Fibroblast of skin of right biceps (primary cell): ENCODE measurements at places on chromosomes 2 and 18.

DNA sequence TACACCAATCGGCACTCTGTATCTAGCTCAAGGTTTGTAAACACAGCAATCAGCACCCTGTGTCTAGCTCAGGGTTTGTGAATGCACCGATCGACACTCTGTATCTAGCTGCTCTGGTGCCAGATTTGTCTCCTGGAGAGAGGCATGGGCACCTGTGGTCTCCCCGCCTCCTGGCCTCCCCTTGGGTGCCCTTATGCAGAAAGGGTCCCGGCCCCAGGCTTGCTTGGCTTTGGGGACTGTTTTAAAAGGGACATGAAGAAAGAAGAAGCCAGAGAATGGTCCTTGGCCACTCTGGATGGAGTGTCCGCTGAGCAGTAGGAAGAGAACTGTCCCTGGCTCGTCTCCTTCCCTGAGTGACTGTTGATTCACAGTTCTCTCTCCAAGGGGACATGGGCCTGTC, 11.5 kb upstream of the ALPP start:
- no peak for DNase-seq

GRCh38 chr18:61926532-61926931, 33.7 kb upstream of the RNF152 start:
- DNase-seq, result no peak

DNA sequence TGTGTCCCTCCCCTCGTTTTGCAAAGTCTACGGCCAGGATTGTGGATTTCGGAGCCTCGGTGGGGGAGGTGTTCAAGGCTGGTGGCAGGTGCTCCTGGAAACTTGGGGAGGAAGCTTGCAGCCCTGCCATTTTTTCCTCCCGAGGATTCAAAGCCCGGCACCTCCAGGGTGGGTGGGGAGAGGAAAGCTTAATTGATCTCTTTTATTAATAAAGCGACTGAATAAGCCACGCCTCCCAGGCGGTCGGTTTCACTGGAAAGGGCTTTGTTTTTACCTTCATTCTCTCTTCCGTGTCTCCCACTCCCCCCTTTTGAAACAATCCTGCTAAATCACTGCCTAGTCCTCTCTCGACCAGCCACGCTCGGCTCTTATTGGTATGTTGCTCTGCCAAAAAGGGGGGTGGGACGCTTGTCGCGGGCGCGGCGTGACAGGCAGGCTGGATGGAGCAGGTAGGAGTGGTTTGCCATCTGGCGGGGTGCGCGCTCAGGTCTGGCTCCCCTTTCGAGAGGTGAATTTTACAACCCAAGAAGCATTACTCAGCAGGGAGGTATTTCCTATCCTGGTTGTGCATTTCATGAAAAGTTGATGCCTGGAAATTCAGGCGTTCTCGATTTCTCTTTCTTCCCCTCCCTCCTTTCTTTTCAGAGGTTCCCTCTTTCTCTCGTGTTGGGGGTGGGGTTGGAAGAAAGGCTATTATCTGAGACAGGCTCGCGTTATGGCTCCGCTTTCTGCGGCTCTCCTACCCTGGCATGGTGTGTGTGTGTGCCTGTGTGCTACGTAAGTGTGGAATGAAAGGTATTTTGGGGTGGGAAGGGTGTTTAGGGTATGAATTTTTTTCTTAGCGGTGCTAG, 1.4 kb downstream of the NEDD4L start:
- peak; percentile 36 for DNase-seq

- DNase-seq, result no peak
These were observed 90.2 kb downstream of the EHD3 start for GRCh38 chr2:31324016-31324633.

- DNase-seq, result no peak
These were observed 76.7 kb downstream of the LRP2 start for GRCh38 chr2:169285531-169286235.

DNA sequence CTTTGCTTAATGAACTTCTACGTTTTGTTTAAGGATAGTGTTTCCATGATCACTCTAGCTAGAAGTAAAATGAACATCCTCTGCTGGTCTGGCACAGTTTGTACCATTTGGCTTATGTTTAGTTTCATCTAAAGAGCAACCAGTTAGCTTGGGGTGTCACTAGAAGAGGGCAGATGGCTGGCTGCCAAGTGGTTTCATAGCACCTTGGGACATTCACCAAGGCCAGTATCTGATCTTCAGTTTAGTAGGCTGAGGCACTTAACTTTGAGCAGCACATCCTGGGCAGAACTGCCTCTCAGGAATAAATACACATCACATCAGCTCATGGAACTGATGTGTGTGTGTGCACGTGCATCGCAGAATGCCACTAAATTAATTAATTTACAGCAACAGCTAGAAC, 68.4 kb downstream of the NXPH2 start:
- no peak for DNase-seq

GRCh38 chr2:223971-224760, 39.7 kb downstream of the SH3YL1 start:
- no peak for DNase-seq

DNA sequence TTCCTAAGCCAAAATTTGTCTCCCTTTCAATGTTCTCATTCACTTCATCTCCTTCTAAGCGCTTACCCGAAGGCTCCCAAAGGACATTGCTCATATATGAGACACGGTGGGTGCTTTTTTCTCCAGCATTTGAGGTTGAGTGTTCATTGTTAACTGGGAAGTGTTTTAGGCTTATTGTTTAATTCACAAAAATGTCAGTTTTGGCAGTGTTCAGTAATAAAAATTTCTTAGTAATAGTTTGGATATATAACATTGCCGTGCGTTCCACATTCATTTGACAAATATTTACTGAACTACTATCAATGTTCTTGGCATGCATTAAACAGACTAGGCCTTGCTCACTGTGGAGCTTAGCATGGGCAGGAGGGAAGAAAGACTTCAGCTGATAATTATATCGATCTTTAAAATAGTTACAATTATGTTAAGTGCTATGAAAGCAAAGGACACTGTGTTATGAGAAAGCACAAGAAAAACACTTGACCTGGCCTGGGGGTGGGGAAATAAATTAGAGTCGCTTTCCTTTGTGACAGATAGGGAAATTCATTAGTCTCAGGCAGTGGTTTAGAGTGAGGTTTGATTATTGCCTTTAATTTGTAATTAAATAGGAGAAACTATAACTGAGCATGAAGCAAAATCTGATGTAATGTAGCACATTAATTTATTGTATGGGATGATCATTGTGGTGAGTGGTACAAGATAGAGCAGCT, 82.2 kb upstream of the DOCK10 start:
- DNase-seq, result no peak

DNA sequence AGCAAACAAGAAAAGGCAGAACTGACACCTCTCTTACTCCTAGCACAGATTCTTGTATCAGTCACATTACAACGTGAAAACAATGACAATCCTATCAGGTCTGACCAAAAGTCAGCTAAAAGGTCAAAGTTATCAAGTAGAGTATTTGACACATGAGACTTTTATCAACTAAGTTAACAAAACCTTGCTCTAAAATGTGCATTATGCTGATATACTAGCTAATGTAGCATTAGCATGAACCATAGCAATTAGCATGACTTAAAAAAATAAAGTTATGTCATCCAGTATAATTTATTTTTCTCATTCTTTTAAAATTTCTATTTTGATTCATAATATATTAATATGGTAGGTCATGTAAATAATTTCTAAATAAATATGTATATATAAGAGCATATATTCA, 41.4 kb upstream of the TTC32 start:
- no peak for DNase-seq

GRCh38 chr18:73235491-73235890, 367.7 kb upstream of the NETO1 start:
- peak; percentile 87 for DNase-seq

DNA sequence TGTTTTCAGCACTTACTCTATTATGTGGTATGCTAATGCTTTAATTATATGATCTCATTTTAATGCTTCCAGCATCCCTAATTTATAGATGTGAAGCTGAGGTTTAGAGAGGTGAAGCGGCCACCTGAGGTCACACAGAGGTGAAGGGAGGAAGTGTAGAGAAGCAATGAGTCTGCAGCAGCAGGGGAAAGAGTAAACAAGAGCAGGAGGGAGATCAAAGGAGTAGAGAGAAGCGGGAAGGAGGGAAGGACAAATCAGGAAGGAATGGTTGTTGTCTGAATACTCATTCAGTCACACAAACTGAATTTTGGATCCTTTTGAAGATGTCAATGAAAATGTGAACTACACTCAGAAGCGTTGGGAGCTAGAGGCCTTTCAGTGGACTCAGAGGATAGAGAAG, 130.0 kb downstream of the CPS1 start:
- DNase-seq, result no peak

- DNase-seq, result no peak
These were observed 315.0 kb downstream of the LPIN1 start for GRCh38 chr2:12061286-12062052.

GRCh38 chr2:23698721-23699579, 228.0 kb downstream of the ATAD2B start:
- DNase-seq, result peak; percentile 49

DNA sequence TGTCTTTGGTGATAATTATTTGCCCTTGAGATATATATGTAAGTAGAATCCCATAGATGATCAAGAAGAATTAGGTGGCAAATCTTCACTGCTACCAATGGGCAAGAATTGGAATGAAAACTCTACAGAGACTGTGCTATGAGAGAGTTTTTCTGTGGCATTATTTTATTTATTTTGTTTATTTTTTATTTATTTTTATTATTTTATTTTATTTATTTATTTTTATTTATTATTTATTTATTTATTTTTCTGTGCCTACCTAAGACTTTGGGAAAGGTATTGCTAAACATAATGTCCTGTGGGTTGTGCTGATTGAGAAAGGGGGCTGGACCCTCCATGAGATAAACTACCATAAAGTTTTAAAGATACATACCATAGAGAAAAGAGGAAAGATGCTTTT, 16.6 kb upstream of the NR4A2 start:
- no peak for DNase-seq

- DNase-seq, result no peak
These were observed 58.1 kb downstream of the NDUFA10 start for GRCh38 chr2:239966853-239967552.

- no peak for DNase-seq
These were observed 232.8 kb downstream of the CELF4 start for GRCh38 chr18:37332628-37333420.

DNA sequence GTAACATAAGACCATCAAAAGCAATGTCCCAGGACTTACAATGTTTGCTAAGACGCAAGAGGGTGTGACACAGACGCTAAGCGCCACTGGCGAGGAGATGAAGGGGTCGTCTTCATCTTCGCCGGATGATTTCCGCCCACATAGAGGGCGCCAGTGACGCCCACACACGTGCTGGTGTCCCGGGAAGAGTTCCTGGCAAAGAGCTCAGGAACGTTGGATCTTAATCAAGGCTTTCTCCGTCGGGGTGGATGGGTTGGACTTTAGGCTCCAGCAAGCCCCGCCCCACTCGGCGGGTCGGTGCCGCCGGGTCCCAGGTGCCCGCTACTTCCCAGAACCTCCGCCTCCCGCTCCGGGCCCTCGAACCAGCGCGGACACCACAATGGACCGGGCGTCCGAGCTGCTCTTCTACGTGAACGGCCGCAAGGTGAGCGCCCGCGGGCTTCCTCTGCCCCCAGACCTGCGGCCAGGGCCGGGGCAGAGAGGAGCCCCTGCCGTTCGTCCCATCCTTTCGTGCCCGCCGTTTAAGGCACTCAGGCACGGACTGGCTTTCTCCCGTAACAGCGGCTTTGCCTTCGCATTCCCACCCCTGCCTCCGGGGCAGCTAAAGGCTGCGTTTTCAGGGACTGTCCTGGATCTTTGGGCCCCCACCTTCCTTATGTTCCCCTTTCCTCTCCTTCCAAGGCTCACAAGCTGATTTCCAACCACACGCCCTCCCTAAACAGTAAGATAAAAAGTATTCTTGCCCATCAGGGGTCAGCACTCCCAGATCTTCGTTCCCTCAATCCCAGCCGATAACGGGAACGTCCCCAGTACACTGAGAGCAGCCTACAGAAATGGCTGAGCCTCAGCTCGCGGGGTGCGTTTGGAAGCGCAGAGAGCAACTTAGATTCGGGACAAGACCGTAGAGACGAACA, at the start of gene AOX1:
AOX1 (plus strand) TSS at position 285 of the 914 bp plus-strand sequence; CDS start at position 380, 95 bp downstream.
- DNase-seq, result peak; percentile 76

DNA sequence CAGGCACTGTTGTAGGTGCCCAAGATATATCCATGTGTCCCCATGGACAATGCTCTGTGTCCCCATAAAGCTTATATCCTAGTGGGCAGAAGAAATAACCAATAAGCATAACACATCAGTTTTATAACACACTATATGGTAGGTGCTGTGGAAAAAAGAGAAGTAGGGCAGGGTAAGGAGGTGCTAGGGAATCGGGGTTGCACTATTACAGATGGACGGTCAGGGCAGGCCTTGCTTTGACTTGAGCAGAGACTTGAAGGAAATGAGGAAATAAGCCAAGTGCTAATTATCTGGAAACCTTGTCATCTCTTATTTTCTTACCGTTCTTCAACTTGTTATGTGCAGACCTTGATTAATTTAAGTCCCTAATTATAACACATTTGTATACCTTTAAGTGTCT, 82.0 kb downstream of the PHLPP1 start:
- DNase-seq, result no peak

- DNase-seq, result no peak
These were observed 105.0 kb upstream of the CCDC150 start for GRCh38 chr2:196534495-196534894.

- peak; percentile 98 for DNase-seq
These were observed 49.3 kb downstream of the ALPK2 start for GRCh38 chr18:58579561-58580047.

GRCh38 chr2:230998882-230999281, 3.0 kb downstream of the SPATA3 start:
- no peak for DNase-seq

- no peak for DNase-seq
These were observed 47.2 kb downstream of the MGAT4A start for GRCh38 chr2:98683728-98684127.

- DNase-seq, result no peak
These were observed 236.0 kb downstream of the DYSF start for GRCh38 chr2:71689393-71689792.

GRCh38 chr18:13447621-13448334, 229.2 kb downstream of the LDLRAD4 start:
- DNase-seq, result peak; percentile 89

DNA sequence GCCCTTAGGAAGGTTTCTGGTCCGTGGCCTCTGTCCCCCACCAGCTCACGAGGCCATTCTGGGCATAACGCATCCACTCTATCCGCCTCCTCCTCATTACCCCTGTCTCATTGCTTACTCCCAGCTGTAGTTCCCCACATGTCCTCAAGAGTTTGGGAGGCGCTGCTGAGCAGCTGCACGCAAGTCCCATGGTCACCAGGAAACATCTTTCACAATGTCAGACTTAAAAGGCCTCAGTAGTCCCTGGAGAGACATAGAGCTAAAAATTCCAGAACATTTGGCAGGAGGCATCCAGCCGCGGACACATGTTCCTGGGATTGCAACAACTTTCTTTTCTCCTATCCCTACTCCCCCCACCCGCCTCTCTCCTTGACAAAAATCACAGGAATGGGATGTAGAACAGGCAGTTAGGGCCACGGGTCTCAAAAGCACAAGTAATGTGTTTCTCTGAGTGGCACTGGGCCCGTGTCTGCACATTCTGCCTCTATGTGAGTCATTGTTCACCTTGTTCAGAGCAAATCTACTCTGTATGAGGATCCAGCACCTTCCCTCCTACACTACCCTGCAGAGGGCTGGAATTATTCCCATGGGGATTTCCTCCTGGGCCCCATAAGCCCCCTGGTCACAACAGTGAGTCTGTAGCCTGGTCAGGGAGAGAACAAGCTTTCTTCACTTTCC, 8.1 kb downstream of the LBH start:
- peak; percentile 92 for DNase-seq

GRCh38 chr18:36649205-36649604, 179.6 kb downstream of the TPGS2 start:
- DNase-seq, result no peak

GRCh38 chr18:7839548-7839947, 272.4 kb downstream of the PTPRM start:
- no peak for DNase-seq

GRCh38 chr2:127649684-127650040, 3.7 kb downstream of the GPR17 start:
- DNase-seq, result peak; percentile 78
